Glutamatergic neuron (in vitro differentiated cells): ENCODE measurements at places on chromosomes 11 and 22. TPM values are rescaled to one million over a fixed set of nuclear protein-coding genes. Genes with fewer than 3 reads are reported as not detected.

Gene STT3A
- total RNA-seq, result 68.0 TPM

Gene PDGFD
- total RNA-seq, result 0.49 TPM

Gene UBQLNL
- total RNA-seq, result not detected

Gene PRG3
- total RNA-seq, result not detected

Gene MFRP
- not detected for total RNA-seq
